ENCODE measurements at places on chromosomes 12 and 14.

DNA sequence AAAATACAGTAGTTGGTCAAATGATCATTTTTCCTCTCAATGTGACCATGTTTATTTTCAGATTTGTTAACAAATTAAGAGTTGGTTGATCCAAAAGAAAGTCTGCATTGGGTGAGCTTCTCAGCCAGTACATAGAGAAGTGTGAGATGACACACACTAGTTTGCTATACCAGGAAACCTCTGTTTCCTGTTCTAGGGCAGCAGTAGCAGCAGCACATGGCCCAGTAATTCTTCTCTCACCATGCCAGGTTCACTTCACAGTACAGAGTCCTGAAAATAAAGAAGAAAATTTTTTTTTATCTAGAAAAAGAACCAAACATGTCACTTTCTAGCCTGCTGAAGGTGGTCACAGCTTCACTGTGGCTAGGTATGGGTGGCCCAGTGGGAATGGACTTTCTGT, 250.2 kb upstream of the OR4E1 start:
- DNase-seq = no peak

DNA sequence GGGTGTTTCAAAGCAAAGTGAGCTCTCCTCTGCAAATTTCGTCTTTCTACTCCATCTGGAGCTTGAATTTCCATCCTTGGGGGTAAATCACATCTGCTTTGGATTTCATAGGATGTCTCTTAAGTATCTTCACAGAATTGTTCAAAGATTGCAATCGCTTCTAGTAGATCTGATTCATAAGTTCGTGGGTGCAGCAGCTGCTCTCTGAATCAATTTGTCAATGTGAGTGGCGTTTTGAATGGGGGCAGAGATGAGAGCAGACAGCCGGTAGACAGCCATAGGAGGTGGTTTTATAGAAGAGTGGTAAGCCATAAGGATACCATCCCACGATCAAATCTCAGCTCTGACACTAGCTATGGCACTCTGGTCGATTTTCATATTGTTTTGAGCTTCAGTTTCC, 146.0 kb upstream of the RPH3A start:
- DNase-seq = no peak

DNA sequence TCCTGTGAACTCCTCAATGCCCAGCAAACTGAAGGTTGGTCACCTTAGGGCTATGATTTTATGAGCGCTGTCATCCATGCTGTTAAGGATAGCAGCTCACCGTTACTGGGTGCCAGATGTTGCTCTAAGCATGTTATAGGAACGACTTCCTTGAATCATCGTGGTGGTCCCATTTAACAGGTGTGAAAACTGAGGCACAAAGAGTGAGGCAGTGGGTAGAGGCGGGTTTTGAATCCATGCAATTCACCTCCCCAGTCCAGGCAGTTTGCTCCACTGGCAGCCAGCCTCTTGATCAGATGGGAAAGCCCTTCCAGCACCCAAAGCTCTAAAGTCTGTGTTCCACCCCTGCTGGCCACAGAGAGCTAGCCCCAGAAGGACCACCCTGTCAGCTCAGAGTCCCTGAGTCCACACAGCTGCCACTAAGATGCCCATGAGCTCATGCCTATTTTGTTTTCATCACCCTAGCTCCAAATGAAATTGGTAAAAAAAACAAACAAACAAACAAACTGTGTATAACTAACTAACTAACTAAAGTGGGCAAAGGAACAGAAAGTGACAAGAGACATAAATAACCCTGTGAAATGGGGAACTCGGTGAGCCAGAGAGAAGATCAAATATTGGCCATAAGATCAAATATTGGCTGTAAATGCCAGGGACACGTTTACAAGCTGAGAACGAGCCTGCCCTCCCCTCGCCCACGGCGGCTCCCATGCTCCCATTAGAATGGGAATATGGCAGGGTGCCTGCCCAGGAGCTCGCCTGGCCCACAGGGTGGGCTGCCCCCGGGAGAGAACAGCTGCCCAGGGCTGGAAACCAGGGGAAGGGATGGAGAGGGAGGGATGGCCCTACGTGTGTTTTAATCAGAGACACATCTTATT, 72.3 kb upstream of the RFLNA start:
- DNase-seq = no peak

GRCh38 chr12:129704232-129704830, 199.5 kb downstream of the TMEM132D start:
- no peak for DNase-seq

DNA sequence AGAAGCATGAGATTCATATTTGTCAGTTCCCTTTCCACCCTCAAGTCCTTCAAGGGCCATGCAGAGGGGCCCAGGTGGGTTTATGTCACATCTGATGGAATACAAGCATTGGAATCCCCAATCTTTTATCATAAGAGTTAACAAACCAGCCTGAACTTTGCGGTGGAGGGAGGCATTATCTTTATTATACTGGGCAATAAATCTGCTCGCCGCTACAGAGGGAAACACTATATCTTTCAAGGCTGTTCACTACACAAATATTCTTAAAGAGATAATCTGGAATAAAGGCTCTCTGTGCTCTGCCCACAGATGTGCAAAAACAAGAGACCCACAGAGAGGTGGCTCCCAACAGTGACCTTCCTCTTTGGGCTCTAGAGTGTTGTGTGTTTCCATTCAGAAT, 153.6 kb upstream of the PLEKHA5 start:
- DNase-seq = no peak

DNA sequence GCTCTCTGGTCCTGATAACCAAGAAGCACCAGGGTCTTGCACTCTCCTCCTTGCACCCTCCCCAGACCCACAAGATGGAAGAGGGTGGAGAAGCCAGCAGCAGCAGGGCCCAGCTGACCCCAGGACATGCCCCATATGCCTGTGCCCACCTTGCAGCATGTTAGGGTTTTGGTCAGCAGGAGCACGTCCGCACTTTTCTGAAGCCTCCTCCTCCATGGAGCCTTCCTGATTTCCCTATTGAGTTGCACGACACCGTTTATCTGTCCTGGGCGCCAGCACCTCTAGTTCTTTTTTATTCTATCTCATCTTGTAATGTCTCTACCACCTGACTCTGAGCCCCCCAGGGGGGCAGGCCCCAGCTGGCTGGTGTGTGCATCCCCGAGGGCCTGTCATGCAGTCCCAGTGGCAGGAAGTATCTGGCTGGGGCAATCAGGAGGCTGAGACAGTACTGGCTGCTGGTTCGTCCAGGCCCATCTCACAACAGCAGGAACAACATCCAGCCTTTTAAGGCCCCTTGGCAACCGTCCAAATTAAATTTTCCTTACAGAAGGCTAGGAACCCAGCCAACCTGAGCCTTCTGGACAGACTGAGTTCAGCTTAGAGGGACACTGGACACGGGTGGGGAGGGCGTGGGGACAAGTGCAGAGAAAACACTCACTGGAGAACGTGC, 39.6 kb downstream of the CCDC85C start:
- DNase-seq = no peak

- DNase-seq = no peak
These were observed 37.5 kb downstream of the LRTM2 start for GRCh38 chr12:1857821-1858220.

DNA sequence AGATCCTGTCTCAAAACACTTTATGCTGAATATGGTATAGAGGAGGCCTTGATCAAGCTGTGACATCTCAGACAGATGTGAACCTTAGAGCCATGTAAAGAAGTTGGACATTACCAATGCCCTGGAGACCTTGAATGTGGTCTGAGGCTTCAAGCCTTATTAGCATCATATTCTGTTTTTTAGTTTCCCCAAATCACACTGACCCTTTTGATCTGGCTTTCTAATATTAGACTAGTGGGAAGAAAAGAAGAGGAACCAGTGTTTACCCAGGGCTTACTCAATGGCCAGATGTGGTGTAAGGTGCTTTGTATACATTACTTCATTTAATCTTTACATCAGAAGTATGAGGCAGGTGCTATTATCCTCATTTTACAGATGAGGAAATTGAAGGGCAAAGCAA, 10.6 kb upstream of the TBPL2 start:
- no peak for DNase-seq

DNA sequence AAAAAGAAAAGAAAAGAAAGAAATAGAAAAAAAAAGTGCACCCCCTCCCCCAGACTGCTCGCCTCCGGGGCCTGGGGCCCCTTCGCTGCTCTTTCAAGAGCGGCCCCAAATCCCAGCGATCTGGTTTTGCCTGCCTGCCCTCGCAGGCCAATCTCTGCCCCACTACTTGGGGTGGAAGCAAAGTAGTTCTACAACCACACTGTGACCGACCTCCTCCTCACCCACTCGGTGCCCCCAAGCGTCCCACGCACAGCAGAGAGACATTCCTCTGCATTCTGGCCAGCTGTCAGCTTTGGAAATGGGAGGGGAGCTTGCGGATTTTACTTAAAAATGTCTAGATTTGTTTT, 2.4 kb upstream of the TBX3 start:
- DNase-seq = no peak

DNA sequence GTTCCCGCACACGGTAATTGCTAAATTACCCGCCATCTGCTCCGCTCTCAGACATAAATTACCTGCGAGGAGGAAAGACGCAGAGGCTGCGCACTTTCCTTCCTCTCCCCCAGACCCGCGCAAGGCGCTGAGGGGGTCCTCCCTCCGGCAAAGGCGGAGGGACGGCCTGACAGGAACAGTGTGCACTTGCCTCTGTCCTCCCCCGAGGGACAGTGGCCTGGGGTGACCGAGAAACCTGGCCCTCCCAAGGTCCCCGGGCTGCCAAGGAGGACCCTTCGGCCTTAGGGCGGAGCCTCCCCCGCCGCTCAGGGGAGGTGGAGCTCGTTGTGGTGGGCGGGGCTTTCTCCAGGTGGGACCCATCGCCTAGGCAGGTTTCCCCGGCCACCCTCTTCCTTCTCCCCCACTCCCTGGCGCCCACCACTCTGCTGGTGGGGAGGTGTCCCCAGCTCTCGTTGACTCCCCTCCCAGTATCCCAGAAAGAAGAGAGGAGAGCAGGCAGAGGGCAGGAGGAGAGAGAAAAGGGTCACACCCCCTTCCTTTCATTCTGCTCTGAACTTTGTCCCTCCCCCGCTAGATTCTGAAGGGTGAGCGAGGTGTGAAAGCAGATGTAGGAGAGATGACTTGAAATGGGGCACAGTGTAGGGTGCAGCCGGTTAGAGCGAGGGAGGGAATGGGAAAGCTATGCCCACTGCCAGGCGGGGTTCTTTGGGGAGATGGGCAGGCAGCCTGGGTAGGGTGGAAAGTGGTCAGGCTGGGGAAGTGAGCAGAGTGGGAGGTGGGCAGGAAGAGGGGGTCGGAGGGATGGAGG, 11.4 kb upstream of the CALCOCO1 start:
- no peak for DNase-seq

DNA sequence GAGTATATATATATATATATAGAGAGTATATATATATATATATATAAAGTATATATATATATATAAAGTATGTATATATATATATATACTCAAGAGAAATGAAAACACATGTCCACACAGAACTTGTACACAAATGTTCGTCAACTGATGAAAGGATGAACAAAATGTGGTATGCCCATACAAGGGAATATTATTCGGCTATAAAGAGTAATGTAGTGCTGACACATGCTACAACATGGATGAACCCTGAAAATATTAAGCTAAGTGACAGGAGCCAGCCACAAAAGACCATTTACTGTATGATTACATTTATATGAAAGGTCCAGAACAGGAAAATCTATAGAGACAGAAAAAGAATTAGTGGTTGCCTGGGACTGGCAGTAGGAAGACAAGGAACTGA, 19.5 kb downstream of the LIMA1 start:
- DNase-seq = no peak

GRCh38 chr12:120554678-120555077, 20.5 kb downstream of the RNF10 start:
- DNase-seq = no peak

GRCh38 chr14:103594265-103594664, 31.5 kb downstream of the COA8 start:
- no peak for DNase-seq

DNA sequence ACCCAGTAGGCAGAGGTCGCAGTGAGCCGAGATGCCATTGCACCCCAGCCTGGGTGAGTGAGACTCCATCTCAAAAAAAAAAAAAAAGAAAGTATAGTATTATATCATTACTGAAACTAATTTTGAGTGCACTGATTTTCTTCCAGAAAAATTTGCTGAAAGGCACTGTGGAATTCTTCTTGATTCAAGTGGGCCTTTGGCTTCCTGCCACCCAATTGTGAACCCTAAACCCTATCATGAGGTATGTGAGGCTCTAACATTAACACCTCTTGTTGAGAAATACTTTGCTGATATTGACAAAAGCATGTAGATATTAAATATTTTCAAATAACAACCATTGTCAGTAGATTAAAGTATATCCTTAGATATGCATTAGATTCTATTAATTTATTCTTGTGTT, 211.2 kb downstream of the LRRK2 start:
- no peak for DNase-seq

GRCh38 chr12:92740411-92740810, 37.6 kb downstream of the PLEKHG7 start:
- DNase-seq = no peak

- no peak for DNase-seq
These were observed 70.4 kb downstream of the KITLG start for GRCh38 chr12:88509851-88510250.

Measured in LoVo (cell line).